Kasumi-1 (cell line): ENCODE measurements at places on chromosomes 2 and 18.
A peak's percentile ranks its signal among the peaks of the same experiment; 100 is the strongest.

DNA sequence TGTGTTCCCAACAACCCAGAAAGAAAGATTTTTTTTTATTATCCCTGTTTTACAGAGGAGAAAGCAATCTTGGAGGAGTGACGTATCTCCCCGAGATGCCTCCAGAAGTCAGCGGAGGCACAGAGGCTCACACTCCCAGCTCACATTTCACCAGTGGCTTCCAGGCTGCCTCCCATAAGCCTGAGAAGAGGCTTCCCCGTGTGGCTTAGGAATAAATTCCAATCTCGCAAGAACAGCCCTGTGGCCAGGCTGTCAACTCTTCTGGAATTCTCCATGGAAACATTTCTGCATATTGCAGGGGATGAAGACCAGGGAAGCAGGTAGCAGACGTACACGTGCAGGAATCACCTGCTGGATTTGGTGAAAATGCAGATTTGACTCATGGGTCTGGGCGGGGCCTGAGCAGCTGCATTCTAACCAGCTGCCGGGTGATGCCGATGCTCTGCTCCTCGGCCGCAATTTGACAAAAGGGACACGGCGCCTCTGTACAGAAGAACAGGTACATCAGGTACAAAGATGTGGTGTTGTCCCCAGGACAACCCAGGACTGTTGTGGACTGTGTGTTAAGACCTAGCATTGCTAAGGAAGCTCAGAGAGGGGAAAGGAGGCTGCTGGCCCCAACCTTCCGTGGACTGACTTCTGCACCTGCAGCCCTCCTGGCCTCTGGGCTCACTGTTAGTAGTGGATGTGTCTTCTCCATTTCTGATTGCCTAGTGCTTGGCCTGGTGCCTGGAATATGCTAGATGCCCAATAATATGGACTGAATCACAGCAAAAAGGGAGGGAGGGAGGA, 114.2 kb upstream of the ID2 start:
- no peak for DNase-seq

DNA sequence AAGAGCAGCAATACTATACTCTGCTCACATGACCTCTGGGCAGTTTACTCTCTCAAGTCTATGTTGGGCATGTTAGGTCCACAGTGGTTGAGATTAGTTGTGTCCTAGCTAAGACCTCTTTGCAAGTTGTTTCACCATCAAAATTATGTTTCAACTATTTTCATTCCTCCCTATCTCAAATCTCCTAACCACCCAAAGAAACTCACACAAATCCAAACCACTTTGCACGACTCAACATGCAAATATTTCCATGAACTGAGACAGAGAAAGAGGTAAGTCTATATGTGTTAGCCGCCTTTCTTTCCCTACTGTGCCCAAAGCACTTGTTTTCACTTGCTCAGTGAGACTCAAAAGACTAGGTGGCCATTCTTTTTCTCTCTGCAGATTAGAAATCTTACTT, 546.8 kb downstream of the TNS1 start:
- DNase-seq, result no peak

GRCh38 chr2:236858661-236859060, 227.0 kb upstream of the COPS8 start:
- no peak for DNase-seq

DNA sequence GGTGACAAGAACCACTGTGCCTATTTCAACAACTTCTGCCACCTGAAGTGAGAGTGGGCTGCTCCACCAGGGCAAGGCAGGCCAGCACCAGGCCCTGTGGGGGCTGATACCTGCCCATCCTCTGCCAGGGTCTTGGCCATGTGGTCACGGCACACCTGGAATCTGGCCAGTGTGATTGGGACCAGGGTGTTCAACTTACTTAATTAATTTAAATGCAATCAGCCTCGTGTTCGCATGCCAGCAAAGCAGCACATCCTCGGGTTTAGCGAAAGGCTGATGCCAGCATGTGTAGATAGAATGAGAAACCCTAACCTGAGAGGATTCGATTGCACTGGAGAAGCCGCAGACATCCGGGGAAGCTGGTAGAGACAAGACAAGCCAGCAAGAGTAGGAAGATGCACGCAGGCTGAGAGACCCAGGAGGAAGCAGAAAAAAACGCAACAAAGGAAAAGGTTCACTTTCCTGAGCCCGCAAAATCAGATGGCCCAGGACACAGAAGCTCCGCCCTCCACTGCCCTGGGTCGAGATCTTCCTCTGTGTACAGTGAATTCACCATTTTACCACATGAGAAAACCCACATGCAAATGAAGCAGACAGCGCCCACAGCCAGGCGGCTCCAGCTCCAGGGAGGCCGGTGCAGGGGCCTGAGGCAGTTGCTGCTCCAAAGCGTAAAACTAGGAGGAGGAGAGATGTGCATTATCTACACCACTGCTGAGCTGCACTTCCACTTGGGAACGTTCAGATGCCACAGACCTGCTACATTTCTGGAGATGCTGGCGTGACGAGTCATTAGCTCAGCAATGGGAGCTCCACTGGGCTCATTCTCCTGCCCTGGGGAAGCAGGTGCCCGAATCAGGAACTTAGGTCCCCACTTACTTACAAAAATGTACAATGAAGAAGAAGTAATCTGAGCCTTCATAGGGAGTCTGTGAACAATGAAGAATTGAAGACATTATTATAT, 92.1 kb downstream of the TMEM18 start:
- DNase-seq, result peak; percentile 79

GRCh38 chr2:195016841-195017240, 640.2 kb upstream of the SLC39A10 start:
- no peak for DNase-seq

DNA sequence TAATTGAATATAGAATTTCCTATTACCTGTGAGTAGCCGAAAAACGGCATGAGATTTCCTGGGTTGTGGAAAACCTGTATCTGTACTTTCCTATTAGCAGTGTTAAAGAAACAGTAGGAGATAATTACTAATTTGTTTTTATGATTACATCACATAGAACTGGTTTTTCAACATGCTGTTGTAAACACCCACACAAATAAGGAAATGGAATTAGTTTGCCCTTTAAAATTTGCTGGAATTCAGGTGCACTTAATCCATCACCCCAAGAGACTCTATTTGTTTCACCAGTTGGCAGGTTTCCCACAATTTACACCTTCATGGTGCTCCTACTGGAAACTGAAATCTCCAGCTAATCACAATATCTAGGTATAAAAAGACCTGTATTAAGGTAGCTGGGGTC, 274.1 kb upstream of the SLC8A1 start:
- no peak for DNase-seq

DNA sequence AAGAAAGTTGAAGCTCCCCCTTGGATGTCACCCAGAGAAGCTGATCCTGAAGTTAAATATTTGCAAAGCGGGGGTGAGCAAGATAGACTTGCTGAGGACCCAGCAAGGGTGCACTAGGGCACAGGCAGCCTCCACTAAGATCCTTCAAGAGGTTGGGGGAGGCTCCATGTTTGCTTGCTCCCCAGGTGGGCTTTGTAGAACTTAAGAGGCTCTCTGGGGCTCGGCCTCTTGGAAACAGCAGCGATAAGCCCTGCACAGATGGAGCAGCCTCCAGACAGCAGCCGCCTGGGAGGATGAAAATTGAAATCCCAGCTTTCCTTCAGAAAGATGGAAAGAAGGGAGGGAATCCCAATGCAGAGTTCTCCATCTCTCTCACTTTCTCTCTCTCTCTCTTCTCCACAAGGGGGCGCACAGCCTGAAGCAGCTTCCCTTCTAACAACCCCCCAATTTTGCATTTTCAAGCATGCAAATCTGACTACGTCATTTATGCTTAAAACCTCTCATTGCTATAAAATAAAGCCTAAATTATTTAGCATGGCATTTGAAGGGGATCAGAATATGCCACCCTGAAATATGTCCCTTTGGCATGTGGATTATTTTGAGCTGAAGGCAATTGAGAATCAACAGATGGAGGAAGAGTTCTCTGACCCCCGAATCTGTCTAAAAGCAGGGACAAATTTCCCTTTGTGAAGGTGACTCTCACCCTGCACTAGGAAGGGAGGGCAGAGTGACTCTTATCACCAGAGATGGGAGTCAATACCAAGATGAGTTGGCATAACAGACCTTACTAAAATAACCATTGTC, 185.7 kb upstream of the KLHL29 start:
- no peak for DNase-seq

- no peak for DNase-seq
These were observed 169.6 kb upstream of the RGPD4 start for GRCh38 chr2:107657049-107657448.

GRCh38 chr2:107529146-107529545, 297.5 kb upstream of the RGPD4 start:
- no peak for DNase-seq

DNA sequence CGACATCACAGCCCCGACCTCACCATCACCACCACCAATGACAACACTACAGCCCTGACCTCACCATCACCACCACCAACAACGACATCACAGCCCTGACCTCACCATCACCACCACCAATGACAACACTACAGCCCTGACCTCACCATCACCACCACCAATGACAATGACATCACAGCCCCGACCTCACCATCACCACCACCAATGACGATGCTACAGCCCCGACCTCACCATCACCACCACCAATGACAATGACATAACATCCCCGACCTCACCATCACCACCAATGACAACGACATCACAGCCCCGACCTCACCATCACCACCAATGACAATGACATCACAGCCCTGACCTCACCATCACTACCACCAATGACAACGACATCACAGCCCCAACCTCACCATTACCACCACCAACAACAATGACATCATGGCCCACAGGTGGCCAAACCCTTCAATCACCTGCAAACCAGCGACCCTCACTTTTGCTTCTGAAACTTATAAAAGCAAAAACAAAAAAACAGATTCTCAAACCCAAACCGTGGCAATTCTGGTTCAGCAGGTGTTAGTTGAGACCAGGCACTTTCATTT, 70.7 kb upstream of the TMEM18 start:
- DNase-seq, result no peak

DNA sequence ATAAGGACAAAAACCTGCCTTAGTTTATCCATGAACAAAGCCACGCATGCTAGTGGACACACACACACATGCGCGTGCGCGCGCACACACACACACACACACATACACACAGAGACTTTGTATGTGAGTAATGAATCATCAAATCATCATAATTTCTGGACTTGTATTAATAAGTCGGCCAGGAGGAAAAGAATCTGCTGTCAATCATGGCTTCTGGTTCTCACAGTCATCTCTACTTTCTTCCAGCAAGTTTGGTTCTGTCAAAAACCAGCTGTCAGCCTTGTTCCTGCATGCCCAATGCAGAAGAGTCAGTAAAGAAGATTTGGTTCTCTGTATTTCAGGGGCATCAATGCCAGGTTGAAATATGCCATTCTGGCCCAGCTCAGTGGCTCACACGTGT, 1.1 kb upstream of the TTR start:
- no peak for DNase-seq

DNA sequence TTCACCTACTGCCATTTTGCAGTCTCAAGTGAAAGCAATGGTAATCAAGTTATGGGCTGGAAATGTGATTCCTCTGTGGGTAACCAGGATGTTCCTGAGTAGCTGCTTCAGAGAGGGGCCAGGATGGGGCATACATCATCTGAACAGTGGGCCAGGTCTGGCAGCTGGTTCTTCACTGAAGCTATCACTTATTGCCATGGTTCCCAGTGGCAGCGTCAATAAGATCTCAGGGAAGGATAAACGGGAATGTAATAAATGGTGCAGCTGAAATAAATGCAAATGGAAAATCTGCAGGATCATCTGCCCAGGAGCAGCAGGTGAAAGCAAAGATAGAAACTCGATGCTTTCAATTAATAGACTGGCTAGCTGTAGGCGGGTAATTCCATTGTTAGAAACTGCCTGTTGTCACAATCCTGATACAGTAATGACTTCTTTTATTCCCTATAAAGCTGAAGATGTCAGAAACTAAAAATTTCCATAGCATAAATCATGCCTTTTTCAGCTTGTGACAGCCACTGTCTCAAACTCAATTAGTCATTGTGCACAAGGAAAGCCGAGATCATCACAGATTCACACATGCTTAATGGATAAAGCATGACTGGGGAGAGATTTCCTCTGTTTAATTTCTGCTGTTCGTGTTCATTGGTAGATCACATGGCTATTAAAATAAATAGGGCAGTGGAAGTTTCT, 56.2 kb upstream of the CCDC85A start:
- DNase-seq, result no peak

DNA sequence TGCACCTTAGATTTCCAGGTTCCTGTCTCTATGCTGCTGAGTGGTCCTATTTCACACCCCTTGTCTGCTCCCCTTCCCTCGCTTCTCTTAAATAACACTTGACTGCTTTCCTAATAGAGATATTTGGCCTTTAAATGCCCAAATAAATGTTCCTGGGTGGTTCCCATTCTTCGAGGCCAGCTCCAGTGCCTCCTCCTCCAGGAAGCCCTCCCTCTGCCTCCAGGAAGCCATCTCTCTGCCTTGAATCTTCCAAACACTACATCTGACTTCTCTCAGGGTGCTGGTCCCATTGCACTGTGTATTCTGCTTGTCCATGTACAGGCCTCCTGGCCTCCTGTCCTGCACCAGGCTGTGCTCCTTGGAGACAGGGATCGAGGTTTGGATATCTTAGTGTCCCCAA, 14.2 kb downstream of the EHD3 start:
- DNase-seq, result no peak

- DNase-seq, result no peak
These were observed 12.4 kb downstream of the CIB4 start for GRCh38 chr2:26628561-26629345.

GRCh38 chr2:187542123-187542522, 12.1 kb downstream of the TFPI start:
- DNase-seq, result no peak

- no peak for DNase-seq
These were observed 11.8 kb downstream of the ALS2 start for GRCh38 chr2:201768918-201769317.

DNA sequence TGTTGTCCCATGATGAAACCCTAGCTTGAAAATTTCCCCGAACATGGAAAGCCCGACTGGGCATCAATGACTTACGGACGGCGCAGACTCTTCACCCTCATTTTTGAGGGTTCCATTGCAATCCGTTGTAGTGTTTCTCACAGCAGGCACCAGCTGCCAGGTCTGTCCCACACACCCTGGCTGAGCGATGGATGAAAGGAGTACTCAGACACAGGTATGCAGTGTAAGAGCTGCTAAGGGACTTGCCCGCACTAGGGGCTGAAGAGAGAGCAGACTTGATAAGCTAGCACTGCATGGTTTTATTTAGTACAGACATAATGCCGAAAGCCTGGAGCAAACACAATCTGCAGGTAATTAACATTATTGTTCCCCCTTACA, 15.8 kb downstream of the DYNAP start:
- no peak for DNase-seq

DNA sequence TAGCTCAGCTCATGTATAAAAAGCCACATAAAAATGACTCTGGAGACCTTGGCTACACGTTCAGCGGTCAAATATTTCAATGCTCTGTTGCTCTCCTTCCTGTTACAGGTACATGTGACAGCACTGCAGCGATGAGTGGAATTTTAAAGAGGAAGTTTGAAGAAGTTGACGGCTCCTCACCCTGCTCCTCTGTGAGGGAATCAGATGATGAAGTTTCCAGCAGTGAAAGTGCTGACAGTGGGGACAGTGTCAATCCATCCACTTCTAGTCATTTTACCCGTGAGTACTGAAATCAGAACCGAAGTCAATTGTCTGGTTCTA, 125.4 kb downstream of the CSRNP3 start:
- DNase-seq, result peak; percentile 62

- no peak for DNase-seq
These were observed 15.7 kb downstream of the SH3RF3 start for GRCh38 chr2:109144721-109145120.
